ENCODE measurements at places on chromosomes 2 and 18. TPM values are rescaled to one million over a fixed set of nuclear protein-coding genes. Genes with fewer than 3 reads are reported as not detected.

Gene SLC14A1
- total RNA-seq: not detected

Gene TPO
- total RNA-seq: not detected

Gene ZSWIM2
- total RNA-seq: not detected

Gene GBX2
- not detected for total RNA-seq

Gene ZNF407
- 13.4 TPM for total RNA-seq

Gene DNAJC10
- total RNA-seq: 167 TPM

Gene GAREM1
- total RNA-seq: 10.2 TPM

Gene LRATD1
- 3.8 TPM for total RNA-seq

Gene KCNJ3
- total RNA-seq: not detected

Gene ROCK2
- total RNA-seq: 28.5 TPM

Gene KCNIP3
- 3.5 TPM for total RNA-seq

Gene AGFG1
- total RNA-seq: 82.8 TPM

Gene RAB6C
- total RNA-seq: not detected

Gene FAM228A
- total RNA-seq: not detected

Gene ELOA2
- total RNA-seq: not detected

Gene DNER
- total RNA-seq: 0.28 TPM

Gene RABL2A
- total RNA-seq: 27.7 TPM

Gene LYPD6B
- 10.0 TPM for total RNA-seq

Gene SLC9A2
- total RNA-seq: 13.4 TPM

Gene APCDD1
- total RNA-seq: not detected

Gene TGFA
- 36.4 TPM for total RNA-seq

Gene KCNG2
- not detected for total RNA-seq

Gene GRB14
- 3.4 TPM for total RNA-seq

Gene MEP1B
- not detected for total RNA-seq

Gene SCYGR4
- total RNA-seq: not detected

Gene POTEC
- total RNA-seq: not detected

Gene DUSP19
- 6.2 TPM for total RNA-seq

Gene RGPD3
- not detected for total RNA-seq

Gene IKZF2
- total RNA-seq: 22.2 TPM

Gene ITGAV
- 25.0 TPM for total RNA-seq

Gene FAHD2B
- 28.8 TPM for total RNA-seq

Gene PLEK
- not detected for total RNA-seq

Gene CFC1B
- not detected for total RNA-seq

Gene NAPG
- total RNA-seq: 31.0 TPM

Gene BOK
- total RNA-seq: 72.8 TPM

Gene CTAGE1
- not detected for total RNA-seq

Gene ARHGAP15
- total RNA-seq: not detected

Gene ME2
- total RNA-seq: 24.6 TPM

Gene PTPRN
- total RNA-seq: not detected

Gene FAM124B
- total RNA-seq: 0.60 TPM

Gene UBXN2A
- total RNA-seq: 16.9 TPM

Gene ALMS1
- total RNA-seq: 16.7 TPM

Gene ZFP36L2
- 34.3 TPM for total RNA-seq

Gene NEUROD1
- total RNA-seq: not detected

Gene COBLL1
- total RNA-seq: 8.0 TPM

Gene REG1B
- not detected for total RNA-seq

Gene LIMS2
- total RNA-seq: 1.4 TPM

Gene VWC2L
- not detected for total RNA-seq
